ENCODE measurements at places on chromosomes 5 and 9.
A peak's percentile ranks its signal among the peaks of the same experiment; 100 is the strongest.

DNA sequence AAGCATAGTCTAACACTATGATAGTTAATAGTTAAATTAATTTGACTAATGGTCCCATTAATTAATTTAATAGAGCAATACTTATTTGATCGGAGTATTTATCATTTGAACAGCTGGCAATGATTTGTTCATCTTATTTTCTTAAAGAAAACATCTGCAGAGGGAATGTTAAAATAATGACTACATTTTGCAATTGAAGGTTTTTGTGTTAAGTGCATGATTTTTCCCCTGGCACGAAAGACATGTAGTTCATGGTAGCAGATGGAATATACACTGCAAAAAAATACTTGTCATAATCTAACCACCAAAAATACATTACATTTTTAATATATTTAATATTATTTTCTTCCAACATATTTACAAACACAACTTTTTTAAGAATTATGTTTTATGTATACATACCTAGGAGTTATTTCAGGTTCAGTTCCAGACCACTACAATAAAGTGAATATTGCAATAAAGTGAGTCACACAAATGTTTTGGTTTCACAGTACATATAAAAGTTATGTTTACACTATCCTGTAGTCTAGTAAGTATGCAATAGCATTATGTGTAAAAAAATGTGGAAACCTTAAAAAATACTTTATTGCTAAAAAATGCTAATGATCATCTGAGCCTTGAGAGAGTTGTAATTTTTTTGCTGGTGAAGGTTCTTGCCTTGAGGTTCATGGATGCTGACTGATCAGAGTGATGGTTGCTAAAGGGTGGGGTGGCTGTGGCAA is 292.6 kb upstream of the DAB2 start:
- peak; percentile 15 for DNase-seq

DNA sequence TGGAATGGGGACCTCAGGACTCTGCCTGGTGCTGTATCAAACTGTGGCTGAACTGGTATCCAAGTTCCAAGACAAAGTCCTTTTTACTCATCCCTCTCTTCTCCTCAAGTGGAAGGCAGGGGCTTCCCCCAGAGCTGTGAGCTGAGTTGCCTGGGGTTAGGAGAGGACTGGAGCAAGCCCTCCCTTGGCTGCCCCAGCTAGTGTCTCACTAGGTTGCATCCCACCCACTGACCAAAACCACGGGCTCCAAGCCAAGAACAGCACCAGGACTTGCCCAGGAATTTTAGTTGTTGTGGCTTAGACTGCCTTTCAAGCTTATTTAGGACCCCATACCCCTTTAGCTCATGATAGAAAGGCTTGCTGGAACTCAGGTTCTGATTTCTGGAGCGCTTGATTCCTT is 158.7 kb upstream of the TNC start:
- DNase-seq: peak; percentile 86

GRCh38 chr5:14678773-14679334 is 14.3 kb downstream of the OTULIN start:
- no peak for DNase-seq

- DNase-seq: no peak
These were observed 421.5 kb upstream of the PTGER4 start for GRCh38 chr5:40258222-40258621.

DNA sequence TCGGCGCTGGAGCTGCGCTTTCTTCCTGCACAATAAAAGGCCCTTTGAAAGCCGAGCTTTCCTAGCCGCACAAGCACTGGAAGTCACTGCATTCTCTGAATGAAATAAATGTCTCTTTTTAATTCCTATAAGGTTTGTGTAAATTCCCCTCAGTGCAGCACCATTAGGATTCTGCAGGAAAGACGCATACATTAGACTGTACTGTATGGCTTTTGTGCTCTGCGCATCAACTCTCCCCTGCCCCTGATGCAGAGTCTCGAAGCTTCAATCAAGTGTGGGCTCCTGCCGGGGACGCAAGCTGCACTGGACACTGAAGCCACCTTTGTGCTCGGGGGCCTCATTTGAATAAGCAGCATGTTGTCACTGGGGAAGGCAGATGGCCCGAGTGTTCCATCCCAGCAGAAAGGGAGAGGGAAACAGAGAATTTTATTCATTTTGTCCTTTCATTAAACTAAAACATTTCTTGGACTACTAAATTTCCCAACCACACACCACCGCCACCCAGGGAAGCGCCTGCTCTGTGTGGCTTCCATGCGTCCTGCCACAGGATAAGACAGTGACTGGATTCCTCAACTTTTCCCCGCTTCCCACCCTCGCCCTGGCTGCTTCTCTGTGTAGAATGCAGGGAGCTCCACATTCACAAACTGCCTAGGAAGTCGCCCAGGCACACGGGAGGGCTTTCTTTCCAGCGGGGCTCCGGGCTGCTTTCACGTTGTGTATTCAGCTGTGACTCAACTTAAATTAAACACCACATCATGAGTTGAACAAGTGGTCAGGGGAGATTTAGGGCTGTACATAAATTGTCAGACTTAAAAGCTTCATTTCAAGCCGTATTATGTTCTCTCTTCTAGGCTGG is 635.4 kb downstream of the IRX1 start:
- no peak for DNase-seq
